ENCODE measurements at places on chromosomes 1 and 21.

DNA sequence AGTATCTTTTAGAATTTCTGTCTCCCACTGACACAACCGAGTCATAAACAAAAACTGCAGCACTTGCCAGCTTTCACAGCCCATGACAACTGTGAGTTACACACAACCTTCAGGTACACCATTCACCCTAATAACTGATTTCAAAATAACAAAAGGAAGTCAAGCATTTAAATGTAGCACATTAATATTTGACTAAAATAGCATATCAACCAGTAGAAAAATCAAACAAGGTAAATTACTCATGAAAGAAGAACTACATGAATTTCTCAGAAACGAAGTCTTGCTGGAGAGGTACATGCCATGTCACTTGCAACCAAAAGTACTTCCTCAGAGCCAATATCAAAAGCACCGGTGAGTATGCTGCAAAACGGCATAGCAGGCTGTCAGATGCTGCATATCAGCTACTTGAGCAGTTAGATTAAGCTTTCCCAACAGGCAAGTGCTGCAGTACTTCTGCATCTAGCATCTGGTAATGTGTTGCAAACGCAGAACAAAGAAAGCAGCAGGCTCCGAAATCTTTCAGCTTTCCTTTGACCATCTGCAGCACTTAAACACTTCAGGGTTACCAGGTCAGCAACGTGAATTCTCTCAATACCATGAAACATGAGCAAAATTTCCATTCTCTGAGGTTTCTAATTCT is 223.2 kb downstream of the SMYD3 start:
- no peak for DNase-seq

- DNase-seq: no peak
Measured at GRCh38 chr1:76546354-76546933, 320.8 kb upstream of the ST6GALNAC5 start.

- peak; percentile 56 for DNase-seq
Measured at GRCh38 chr1:56578138-56578962, 1.0 kb downstream of the PLPP3 start.

DNA sequence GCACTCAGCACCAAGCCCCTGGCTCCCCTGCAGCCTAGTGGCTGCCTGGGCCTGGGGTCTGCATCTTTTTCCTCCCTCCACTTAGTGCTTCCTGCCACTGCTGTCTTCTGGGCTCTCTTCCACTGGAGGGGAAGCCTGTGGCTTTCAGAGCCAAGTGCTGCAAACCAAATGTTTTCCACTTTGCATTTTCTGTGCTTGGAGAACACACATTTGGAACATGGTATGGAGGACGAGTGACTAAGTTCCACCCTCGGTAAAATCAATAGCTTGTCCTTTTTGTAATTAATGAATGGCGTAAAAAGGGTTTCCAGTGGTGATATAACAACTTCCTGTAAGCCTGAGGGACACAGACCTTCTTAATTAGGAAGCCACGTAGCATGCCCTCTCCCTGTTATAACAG is 10.1 kb upstream of the GPR153 start:
- DNase-seq: no peak

DNA sequence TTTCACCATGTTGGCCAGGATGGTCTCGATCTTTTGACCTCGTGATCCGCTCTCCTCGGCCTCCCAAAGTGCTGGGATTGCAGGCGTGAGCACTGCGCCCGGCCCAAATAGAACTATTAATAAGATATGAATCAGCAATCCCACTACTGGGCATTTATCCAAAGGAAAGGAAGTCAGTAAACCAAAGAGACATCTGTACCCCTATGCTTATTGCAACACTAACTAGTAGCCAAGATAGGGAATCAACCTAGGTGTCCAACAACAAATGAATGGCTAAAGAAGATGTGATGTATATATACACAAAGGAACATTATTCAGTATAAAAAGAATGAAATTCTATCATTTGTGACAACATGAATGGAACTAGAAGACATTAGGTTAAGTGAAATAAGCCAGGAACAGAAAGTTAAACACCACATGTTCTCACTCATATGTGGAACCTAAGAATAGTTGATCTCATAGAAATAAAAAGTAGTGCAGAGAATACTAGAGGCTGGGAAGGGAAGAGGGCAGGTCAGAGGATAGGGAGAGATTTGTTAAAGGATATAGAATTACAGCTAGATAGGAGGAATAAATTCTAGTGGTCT is 48.8 kb downstream of the XPR1 start:
- no peak for DNase-seq

Data from AG08396 (cell line).